Gastrocnemius medialis (tissue), 4 donors: ENCODE measurements at places on chromosomes 6 and 20. TPM values are rescaled to one million over a fixed set of nuclear protein-coding genes. Genes with fewer than 3 reads are reported as not detected.

- H3K27me3 ChIP-seq = no peaks in the 10 kb centered on the region
- peak overlapping the region; percentile 47 for H3K27ac ChIP-seq
- H3K4me1 ChIP-seq = peaks cover 19% of the 10 kb centered on the region
- DNase-seq = peak; percentile 42
- peak overlapping the region; percentile 59 for H3K4me3 ChIP-seq
These were observed 87.7 kb downstream of the TMEM242 start for GRCh38 chr6:157235600-157236039.

DNA sequence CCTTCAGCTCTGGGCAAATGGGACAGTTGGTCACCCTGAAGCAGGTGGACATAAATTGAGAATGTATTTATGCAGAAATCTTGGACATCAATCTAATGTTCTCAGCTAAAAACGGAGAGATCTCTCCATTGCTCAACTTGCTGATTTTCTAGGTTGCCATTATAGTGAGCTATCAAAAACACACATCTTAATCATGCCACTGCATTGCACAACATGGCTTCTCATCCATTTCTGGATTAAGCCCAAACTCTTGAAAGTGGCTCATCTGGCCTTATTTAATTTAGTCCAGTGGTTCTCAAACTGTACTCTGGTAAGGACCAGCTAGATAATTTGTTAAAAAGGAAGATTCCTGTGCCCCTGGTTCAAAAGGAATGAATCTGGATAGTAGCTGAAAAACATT lies 324.9 kb upstream of the CITED2 start:
- H3K4me3 ChIP-seq = no peak overlapping the region
- H3K27me3 ChIP-seq = no peaks in the 10 kb centered on the region
- no peaks in the 10 kb centered on the region for H3K36me3 ChIP-seq
- H3K27ac ChIP-seq = peak overlapping the region; percentile 21
- H3K4me1 ChIP-seq = peaks cover 7% of the 10 kb centered on the region

- H3K4me3 ChIP-seq = no peak overlapping the region
- no peak overlapping the region for H3K27ac ChIP-seq
- no peaks in the 10 kb centered on the region for H3K27me3 ChIP-seq
- H3K36me3 ChIP-seq = no peaks in the 10 kb centered on the region
These were observed 77.1 kb upstream of the CDYL start for GRCh38 chr6:4698901-4699659.

MUCL3 gene
- not detected for total RNA-seq

DNA sequence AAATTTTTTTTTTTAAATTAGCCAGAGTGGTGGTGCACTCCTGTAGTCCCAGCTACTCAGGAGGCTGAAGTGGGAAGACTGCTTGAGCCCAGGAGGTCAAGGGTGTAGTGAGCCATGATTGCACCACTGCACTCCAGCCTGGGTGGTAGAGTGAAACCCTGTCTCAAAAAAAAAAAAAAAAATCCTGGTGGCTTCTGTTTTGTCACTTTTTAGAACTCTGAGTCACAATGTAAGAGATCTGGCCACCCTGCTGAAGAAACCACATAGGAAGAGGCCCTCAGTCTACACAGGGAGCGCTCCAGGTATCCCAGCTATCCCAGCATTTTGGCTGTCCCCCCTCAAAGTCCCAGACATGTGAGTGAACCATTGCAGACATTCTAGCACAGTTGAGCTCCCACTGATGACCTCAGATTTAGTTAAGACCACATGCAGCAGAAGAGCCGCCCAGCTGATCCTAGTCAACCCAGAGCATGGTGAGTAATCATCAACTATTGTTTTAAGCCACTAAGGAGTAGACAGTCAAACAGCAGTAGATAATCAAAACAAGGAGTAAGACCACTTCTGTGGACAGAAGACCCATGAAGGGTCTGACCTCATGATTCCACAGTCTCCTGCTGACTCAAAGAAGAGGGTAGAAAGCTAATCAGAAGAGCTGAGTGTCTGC lies 12.7 kb upstream of the ARFGEF2 start:
- H3K27me3 ChIP-seq = no peaks in the 10 kb centered on the region
- H3K27ac ChIP-seq = no peak overlapping the region
- no peaks in the 10 kb centered on the region for H3K4me1 ChIP-seq

- H3K4me1 ChIP-seq = peaks cover 18% of the 10 kb centered on the region
- peak overlapping the region; percentile 62 for H3K27ac ChIP-seq
- H3K27me3 ChIP-seq = no peaks in the 10 kb centered on the region
- no peaks in the 10 kb centered on the region for H3K36me3 ChIP-seq
- DNase-seq = peak; percentile 35
These were observed 56.6 kb downstream of the SYTL3 start for GRCh38 chr6:158706369-158706982.

DNA sequence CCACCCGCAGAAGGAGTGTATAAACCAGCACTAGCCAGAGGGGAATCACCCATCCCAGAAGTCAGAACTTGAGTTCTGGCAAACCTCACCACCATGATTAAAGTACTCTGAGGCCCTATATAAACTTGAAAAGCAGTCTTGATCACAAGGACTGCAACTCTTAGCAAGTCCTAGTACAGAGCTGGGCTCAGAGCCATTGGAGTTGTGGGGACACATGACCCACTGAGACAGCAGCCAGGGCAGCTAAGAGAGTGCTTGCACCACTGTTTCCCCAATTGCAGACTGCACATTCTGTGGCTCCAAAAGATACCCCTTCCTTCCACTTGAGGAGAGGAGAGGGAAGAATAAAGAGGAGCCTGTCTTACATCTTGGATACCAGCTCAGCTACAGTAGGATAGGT lies 4.7 kb upstream of the MCM9 start:
- peaks cover 4% of the 10 kb centered on the region for H3K36me3 ChIP-seq
- no peak overlapping the region for H3K4me3 ChIP-seq

GRCh38 chr6:125300992-125301434 lies 754 bp downstream of the HDDC2 start:
- peak overlapping the region; percentile 90 for H3K4me3 ChIP-seq
- H3K4me1 ChIP-seq = peaks cover 40% of the 10 kb centered on the region
- H3K36me3 ChIP-seq = no peaks in the 10 kb centered on the region
- no peaks in the 10 kb centered on the region for H3K27me3 ChIP-seq
- peak overlapping the region; percentile 84 for H3K27ac ChIP-seq

- no peak for DNase-seq
- peaks cover 6% of the 10 kb centered on the region for H3K36me3 ChIP-seq
- H3K4me1 ChIP-seq = no peaks in the 10 kb centered on the region
- no peaks in the 10 kb centered on the region for H3K27me3 ChIP-seq
These were observed 315.7 kb downstream of the TRDN start for GRCh38 chr6:123321020-123321419.

AAR2 gene
- 18.7 TPM for total RNA-seq

EDN1 gene
- total RNA-seq = 9.6 TPM

CAP2 gene
- total RNA-seq = 306 TPM

MGME1 gene
- 8.2 TPM for total RNA-seq

ECT2L gene
- not detected for total RNA-seq

DNA sequence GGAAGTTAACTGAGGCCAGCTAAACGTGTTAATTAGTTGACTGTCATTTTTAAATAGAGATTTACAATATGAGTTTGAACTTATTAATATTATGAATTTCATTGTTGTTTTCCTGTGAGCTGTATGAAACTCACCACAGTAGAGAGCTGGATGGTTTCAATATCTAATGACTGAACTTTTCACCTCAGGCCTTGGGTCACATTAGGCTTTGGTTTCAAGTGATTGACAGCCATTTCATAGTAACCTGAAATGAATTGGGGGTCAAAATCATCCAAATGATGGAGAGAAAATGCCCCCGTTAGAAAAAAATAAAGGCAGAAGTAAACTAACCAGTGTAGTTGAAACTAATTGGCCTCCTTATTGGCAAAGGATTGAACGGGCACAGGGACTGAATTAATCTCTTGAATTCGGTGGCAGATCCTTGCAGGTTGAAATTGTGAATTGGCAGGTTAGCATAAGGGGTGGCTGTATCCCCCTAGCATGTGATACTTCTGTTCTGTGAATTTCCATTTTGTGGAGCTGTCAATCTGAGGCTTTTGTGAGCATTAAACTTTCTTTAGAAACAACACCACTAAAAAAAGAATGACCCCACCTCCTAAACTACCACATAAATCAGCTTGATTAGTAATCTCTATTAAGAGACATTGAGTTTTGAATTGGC lies 155.1 kb upstream of the MMS22L start:
- DNase-seq = no peak
- H3K27ac ChIP-seq = no peak overlapping the region
- no peaks in the 10 kb centered on the region for H3K4me1 ChIP-seq
- H3K36me3 ChIP-seq = no peaks in the 10 kb centered on the region

DNA sequence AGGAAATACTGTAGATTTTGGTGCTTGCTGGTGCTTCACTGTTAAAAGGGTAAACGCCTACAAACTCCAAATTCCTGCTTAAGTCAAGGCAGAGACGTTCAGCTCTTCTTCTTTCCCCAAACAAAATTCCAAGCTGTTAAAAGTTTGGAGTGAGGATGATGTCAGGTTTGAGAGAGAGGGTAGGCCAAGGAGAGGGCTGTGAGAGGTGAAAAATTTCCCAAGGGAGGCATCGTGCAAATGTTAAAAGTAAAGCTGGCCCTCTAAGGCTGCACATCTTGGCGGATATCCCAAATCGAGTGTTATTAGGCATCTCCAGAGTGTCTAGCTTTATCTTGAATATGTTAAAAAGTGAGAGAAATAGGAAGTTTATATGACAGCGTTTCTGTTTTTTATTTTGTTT lies 651.8 kb downstream of the QKI start:
- H3K27ac ChIP-seq = no peak overlapping the region
- no peaks in the 10 kb centered on the region for H3K27me3 ChIP-seq
- H3K4me1 ChIP-seq = peaks cover 18% of the 10 kb centered on the region
- no peak for DNase-seq

XKR7 gene
- not detected for total RNA-seq

GRCh38 chr20:62481425-62482145 lies 5.8 kb upstream of the GATA5 start:
- H3K4me1 ChIP-seq = peaks cover 2% of the 10 kb centered on the region
- H3K27me3 ChIP-seq = peaks cover 44% of the 10 kb centered on the region
- no peak overlapping the region for H3K27ac ChIP-seq
- no peaks in the 10 kb centered on the region for H3K36me3 ChIP-seq
- no peak overlapping the region for H3K4me3 ChIP-seq

DNA sequence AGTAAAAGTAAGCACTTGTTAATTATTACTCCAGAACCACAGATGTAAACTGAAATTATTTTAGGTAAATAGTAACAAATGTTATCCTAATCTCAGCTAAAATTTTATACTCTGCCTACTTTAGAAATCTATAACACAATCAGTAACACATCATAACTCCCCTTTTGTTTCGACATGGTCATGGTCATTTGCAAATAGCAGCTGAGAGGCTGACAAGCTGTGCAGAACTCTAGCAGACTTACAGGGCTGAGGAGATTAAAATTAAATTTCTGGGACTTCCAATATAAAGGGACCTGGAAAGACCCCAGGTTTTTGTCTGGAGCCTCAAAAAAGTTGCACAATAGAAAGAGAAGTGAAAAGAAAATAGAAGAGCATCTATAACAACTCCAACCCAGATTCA lies 88.8 kb downstream of the PRL start:
- H3K27me3 ChIP-seq = no peaks in the 10 kb centered on the region
- H3K4me3 ChIP-seq = no peak overlapping the region
- no peak overlapping the region for H3K27ac ChIP-seq
- no peak for DNase-seq
- no peaks in the 10 kb centered on the region for H3K4me1 ChIP-seq
- H3K36me3 ChIP-seq = no peaks in the 10 kb centered on the region

DNA sequence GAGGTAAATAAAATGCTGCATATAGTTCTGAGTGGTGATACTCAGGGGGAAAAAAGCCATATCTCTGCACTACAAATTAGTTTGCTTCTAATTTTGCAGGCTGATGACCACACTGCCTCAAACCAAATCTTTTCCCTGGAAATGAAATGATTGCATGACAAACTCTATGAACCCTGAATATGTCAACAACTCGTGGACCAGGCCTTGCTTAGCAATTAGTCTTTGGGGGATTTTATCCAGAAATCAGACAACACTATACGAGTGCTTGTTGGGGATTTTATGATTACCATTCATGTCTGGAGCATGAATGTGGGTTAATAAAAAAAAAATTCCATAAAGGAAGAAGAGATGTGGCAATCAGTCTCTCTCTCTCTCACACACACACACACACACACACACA lies 42.0 kb downstream of the SOBP start:
- no peaks in the 10 kb centered on the region for H3K36me3 ChIP-seq
- H3K4me1 ChIP-seq = peaks cover 6% of the 10 kb centered on the region
- no peak for DNase-seq
- H3K27ac ChIP-seq = no peak overlapping the region

- H3K27ac ChIP-seq = no peak overlapping the region
- no peak overlapping the region for H3K4me3 ChIP-seq
- peaks cover 7% of the 10 kb centered on the region for H3K4me1 ChIP-seq
- DNase-seq = no peak
These were observed 11.0 kb downstream of the TBPL1 start for GRCh38 chr6:133964052-133964451.

GRCh38 chr6:130683761-130684517 lies 143.3 kb upstream of the SMLR1 start:
- no peak for DNase-seq
- H3K4me3 ChIP-seq = no peak overlapping the region
- no peaks in the 10 kb centered on the region for H3K27me3 ChIP-seq
- no peak overlapping the region for H3K27ac ChIP-seq

HCRTR2 gene
- not detected for total RNA-seq

DNA sequence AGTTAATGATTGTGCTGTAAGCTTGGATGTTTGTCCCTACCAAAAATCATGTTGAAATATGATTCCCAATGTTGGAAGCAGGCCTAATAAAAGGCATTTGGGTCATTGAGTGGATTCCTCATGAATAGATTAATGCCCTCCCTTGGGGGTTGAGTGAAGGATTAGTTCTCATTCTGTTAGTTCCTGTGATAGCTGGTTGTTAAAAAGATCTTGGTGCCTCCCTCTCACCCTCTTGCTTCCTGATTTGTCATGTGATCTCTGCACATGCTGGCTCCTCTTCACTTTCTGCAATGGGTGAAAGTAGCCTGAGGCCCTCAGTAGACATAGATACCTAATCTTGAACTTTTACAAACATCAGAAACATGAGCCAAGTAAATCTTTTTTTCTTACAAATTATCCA lies 115.6 kb upstream of the HCRTR2 start:
- H3K36me3 ChIP-seq = no peaks in the 10 kb centered on the region
- H3K27ac ChIP-seq = no peak overlapping the region
- peaks cover 5% of the 10 kb centered on the region for H3K4me1 ChIP-seq
- H3K4me3 ChIP-seq = no peak overlapping the region
- DNase-seq = no peak

GRCh38 chr6:65745614-65746013 lies 38.6 kb upstream of the EYS start:
- DNase-seq = no peak
- H3K4me1 ChIP-seq = no peaks in the 10 kb centered on the region
- H3K4me3 ChIP-seq = no peak overlapping the region
- H3K36me3 ChIP-seq = no peaks in the 10 kb centered on the region

GRCh38 chr20:44620030-44620429 lies 31.5 kb downstream of the ADA start:
- peaks cover 3% of the 10 kb centered on the region for H3K36me3 ChIP-seq
- no peak overlapping the region for H3K27ac ChIP-seq
- peaks cover 19% of the 10 kb centered on the region for H3K4me1 ChIP-seq
- no peak for DNase-seq

- no peaks in the 10 kb centered on the region for H3K27me3 ChIP-seq
- no peak for DNase-seq
- H3K4me3 ChIP-seq = no peak overlapping the region
- no peak overlapping the region for H3K27ac ChIP-seq
- no peaks in the 10 kb centered on the region for H3K36me3 ChIP-seq
- no peaks in the 10 kb centered on the region for H3K4me1 ChIP-seq
These were observed 10.0 kb downstream of the THBS2 start for GRCh38 chr6:169243661-169244060.

KATNA1 gene
- 29.3 TPM for total RNA-seq

ULBP3 gene
- total RNA-seq = not detected

- peaks cover 81% of the 10 kb centered on the region for H3K27me3 ChIP-seq
- H3K4me1 ChIP-seq = peaks cover 31% of the 10 kb centered on the region
- no peak for DNase-seq
- no peak overlapping the region for H3K4me3 ChIP-seq
- H3K27ac ChIP-seq = no peak overlapping the region
These were observed 5.6 kb downstream of the TFAP2A start for GRCh38 chr6:10409233-10409721.
